ENCODE measurements at places on chromosomes 2 and 18.

DNA sequence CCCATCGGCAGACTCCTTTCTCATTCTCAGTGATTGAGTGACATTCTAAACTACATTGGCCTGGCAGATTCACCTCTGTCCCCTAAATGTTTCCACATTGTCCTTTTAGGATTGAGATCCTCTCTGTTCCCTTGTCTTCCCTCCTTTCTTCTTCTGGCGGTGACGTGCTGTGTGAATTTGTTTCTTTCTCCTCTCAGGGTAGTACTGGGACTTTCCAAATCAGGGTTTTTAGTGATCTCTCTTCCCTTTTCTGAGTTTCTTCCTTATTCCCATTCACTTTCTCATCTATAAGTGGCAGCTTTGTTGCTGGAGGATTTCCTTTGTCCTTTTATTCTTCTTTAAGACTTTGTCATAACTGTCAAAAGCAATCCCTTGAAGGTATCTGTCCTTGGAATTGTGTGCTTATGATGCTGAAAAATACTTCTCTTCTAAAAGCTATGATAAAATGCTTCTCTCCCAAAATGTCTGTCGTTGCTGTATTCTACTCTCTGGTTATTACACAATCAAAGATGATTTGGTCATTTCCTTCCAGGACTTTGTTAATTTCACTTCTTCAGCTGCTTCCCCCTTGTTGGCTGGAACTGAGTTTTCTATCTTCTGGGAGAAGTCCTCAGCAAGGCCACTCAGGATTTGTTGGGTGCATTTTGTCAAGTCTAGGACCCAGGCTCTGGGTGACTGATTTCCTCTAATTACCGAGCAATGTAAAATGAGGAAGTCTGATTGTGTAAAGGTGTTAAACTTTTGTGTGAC, 4.9 kb upstream of the IL1B start:
- DNase-seq, result no peak

GRCh38 chr18:49013961-49014604, 63.3 kb upstream of the SMAD7 start:
- no peak for DNase-seq

DNA sequence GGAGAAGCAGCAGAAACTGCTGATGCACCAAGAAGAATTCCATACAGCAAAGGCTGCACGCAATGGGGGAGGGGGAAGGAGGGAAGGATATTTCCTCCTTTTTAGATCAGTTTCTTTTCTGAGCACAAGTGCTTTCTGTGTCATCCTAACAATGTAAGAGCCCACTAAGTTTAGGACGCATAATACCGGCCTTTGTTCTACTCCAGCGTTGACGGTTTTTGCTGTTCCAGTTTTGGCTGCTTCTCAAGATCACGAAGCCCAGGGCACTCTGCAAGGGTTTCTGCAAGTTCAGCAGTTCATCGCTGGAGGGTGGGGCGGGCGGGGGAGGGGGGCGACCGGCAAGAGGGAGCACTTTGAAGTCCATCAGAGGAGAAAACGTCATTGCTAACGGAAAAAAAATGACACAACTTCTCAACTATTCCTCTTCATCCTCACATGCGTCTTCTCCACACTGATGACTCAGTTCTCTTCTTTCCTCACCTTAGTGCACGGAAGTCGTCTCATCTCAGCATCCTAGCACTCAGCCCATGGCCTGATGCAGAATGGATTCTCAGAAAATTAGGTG, 8.7 kb downstream of the FAM178B start:
- DNase-seq, result no peak

DNA sequence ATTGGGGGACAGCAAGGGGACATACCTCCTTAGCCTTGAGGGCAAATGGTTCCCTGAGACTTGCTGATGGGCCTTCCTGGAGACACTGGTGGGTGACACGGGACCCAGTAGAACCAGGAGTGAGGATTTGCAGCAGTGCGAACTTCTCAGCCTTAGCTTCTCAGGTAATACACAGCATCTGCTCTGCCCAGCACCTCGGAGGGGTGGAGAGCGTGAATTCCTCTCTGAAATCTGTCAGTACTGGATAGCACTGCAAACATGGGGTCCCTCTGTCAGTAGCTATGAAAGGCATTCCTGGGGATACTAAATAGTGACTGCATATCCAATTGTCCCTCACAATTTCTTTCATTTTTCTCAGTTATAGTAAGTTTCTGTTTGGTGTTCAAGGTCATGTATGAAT, 151.7 kb downstream of the GBX2 start:
- no peak for DNase-seq

GRCh38 chr2:226793646-226794045, 6.0 kb downstream of the IRS1 start:
- DNase-seq, result no peak

DNA sequence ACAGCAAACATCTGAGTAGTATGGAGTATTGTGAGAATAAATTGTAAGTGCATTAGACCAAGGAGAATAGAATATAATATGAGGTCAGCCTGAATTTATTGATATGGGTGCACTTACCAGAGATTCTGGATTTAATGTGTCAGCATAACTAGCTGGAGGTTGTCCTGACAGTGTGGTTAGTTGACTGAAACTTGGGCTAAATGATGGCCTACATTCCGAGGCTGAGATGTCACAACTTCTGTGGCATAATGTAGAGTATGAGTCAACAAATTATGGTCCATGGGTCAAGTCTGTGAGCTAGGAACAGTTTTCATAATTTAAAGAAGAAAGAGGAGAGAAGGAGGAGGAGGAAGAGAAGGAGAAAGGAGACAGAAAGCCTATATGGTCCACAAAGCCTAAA, 127.6 kb downstream of the QPCT start:
- DNase-seq, result no peak
